ENCODE measurements at places on chromosomes 16 and 17.

GRCh38 chr16:87216841-87217275 is 100.3 kb downstream of the C16orf95 start:
- DNase-seq, result no peak

GRCh38 chr16:85634747-85635544 is 21.8 kb downstream of the GSE1 start:
- DNase-seq, result no peak

- DNase-seq, result no peak
These were observed 20.3 kb upstream of the SLC52A1 start for GRCh38 chr17:5055543-5055942.

- DNase-seq, result no peak
These were observed 137.0 kb downstream of the KATNIP start for GRCh38 chr16:27686926-27687325.

DNA sequence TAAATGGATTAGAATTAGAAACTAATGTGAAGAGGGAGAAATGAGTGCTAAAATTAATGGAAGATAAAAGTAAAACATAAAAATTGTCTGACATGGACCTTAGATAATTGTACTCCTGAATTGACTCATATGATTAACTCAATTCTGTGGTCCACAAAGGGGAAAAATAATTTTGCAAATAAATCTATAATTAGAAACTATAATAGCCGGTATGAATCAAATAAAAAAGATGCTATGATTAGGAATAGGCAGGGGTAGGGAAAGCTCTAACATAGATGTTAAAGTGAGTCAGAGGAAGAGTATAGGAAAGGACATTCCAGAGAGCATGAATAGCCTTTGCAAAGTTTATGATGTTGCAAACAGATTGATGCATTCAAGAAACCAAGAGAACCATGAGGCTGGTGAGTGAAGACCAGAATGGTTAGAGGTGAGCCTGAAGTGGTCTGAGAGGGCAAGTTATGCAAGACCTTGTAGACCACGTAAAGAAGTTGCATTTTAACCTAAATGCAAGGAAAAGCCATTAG is 262.1 kb upstream of the CA10 start:
- no peak for DNase-seq

All from activated T-helper 1 cell treated with anti-CD3 and anti-CD28 coated beads, Interleukin-2, amount 50 U/mL, for 16 hours (primary cell).